ENCODE measurements at places on chromosomes 7 and 10. TPM values are rescaled to one million over a fixed set of nuclear protein-coding genes. Genes with fewer than 3 reads are reported as not detected.

The CRTAC1 gene
- 2.2 TPM for total RNA-seq

The MYL10 gene
- total RNA-seq: not detected

The NUTM2D gene
- 1.7 TPM for total RNA-seq

The STEAP4 gene
- total RNA-seq: 9.4 TPM

The SLC18A3 gene
- not detected for total RNA-seq

The TDRD1 gene
- total RNA-seq: 0.24 TPM

The EBLN1 gene
- 3.6 TPM for total RNA-seq

The CHST12 gene
- total RNA-seq: 3.9 TPM

The PIK3CG gene
- 10.6 TPM for total RNA-seq

The TRPV5 gene
- 2.9 TPM for total RNA-seq

The NPY4R gene
- not detected for total RNA-seq
